ENCODE measurements at places on chromosomes 5 and 9. TPM values are rescaled to one million over a fixed set of nuclear protein-coding genes. Genes with fewer than 3 reads are reported as not detected.

- no peaks in the 10 kb centered on the region for H3K4me1 ChIP-seq
- DNase-seq: no peak
- H3K4me3 ChIP-seq: no peak overlapping the region
- no peaks in the 10 kb centered on the region for H3K36me3 ChIP-seq
- peaks cover 75% of the 10 kb centered on the region for H3K27me3 ChIP-seq
- no peak overlapping the region for H3K27ac ChIP-seq
These were observed 92.7 kb downstream of the HRH2 start for GRCh38 chr5:175750511-175750931.

DNA sequence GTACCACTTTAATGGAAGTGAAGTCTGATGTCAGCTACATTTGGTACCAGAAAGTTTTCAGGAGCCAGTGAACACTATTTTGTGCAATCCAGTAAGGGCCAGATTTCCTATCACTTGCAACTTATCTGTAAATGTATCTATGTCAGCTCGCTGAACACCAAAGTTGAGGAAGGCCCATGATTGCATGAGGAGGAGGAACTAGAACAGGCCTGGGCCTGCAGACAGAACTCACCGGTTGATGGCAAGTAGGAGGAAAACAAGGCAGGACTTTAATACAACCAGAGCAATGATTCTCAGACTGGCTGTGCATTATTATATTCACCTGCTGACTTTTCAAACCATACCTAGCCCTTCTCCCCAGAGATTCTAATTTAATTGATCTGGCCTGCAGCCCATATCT is 540.2 kb downstream of the CETN3 start:
- H3K27ac ChIP-seq: no peak overlapping the region
- no peak overlapping the region for H3K4me3 ChIP-seq
- no peaks in the 10 kb centered on the region for H3K4me1 ChIP-seq
- DNase-seq: no peak
- no peaks in the 10 kb centered on the region for H3K36me3 ChIP-seq
- no peaks in the 10 kb centered on the region for H3K27me3 ChIP-seq

DNA sequence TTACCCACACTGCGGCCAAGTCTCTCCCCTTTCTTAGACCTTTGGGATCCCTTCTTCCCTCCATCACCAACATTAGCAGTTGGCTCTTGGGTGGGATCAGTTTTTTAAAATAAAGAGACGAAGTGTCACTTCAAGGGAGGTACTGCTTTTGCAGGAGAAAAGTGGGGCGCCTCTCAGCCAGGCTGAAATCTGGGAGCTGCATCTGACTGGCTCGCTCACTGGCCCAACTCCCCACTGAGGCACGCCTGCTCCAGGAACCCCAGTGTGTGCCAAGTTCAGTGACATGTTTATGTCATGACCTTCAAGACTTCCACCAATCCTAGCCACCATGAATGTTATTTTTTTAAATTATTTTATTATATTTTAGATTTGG is 130.5 kb downstream of the MVB12B start:
- DNase-seq: no peak
- H3K4me1 ChIP-seq: peaks cover 6% of the 10 kb centered on the region
- H3K36me3 ChIP-seq: peaks cover 22% of the 10 kb centered on the region
- no peak overlapping the region for H3K27ac ChIP-seq
- H3K4me3 ChIP-seq: no peak overlapping the region

DNA sequence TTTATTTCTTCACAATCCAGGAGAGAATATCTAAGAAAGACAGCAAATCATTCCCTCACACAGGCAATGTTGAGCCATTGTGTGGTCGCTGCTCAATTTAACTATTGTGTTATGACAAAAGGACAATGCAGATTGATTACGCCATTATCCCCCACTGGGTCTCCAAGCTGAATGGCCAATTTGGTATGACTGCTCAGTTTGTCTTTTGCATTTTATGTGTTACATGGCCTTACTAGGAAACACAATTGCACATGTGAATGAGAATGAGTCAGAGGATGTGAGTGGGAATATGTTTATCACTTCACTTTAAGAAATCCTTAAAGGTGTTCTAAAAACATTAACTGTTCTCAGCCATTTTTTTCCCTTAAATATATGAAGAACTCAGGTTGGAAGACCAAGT is 108.3 kb downstream of the FAM174A start:
- no peak for DNase-seq
- H3K4me3 ChIP-seq: no peak overlapping the region
- no peaks in the 10 kb centered on the region for H3K36me3 ChIP-seq
- H3K4me1 ChIP-seq: peaks cover 3% of the 10 kb centered on the region
- no peaks in the 10 kb centered on the region for H3K27me3 ChIP-seq

DNA sequence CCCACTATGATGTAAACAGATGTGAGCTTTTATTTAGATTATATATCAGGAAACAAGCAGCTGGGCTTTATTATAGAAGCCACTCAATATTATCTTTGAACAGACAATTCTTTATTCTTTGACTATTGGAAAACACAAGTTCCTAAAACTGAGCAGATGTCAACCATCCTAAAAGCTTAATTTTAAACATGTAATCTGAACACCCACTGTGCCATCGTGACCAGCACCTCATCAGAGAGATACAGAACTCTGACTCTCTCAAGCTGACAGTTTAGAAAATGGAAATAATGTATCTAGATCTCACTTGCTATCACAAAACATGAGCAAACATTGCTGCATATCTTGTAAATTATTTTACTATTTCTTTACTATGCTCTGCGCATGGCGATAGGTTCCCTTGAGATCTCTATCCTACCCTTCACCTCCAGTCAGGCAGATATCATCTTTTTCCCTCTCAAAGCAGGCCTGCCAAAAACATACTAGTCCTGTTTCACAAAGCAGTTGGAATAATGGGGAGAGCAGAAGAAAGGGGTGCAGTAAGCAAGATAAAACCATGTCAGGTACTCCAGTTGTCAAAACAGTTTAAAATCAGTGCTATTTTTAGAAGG is 151.0 kb downstream of the KIAA0825 start:
- no peaks in the 10 kb centered on the region for H3K4me1 ChIP-seq
- peaks cover 4% of the 10 kb centered on the region for H3K36me3 ChIP-seq

DNA sequence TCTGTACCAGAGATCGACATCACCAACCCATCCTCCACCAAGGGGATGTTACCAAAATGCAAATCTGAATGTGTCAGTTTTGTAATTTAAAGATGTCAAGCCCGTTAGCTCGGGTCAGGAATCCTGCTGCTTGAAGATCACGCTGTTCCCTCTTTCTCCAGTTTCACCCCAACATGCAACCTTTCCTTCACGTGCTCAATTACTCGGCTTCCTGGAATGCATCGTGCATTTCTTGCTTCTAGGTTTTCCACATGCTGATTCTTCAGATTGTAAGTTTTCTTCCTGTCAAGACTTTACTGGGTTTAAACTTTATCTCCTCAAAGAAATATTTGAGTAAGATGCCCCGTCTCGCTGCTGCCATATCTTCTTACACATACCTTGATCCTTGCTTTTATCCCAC is 209.5 kb upstream of the SNX2 start:
- DNase-seq: no peak
- no peak overlapping the region for H3K4me3 ChIP-seq
- no peaks in the 10 kb centered on the region for H3K27me3 ChIP-seq
- H3K36me3 ChIP-seq: no peaks in the 10 kb centered on the region
- H3K27ac ChIP-seq: no peak overlapping the region

- H3K4me3 ChIP-seq: no peak overlapping the region
- H3K4me1 ChIP-seq: peaks cover 28% of the 10 kb centered on the region
- H3K36me3 ChIP-seq: no peaks in the 10 kb centered on the region
These were observed 2.1 kb upstream of the TRMO start for GRCh38 chr9:97924386-97924785.

DNA sequence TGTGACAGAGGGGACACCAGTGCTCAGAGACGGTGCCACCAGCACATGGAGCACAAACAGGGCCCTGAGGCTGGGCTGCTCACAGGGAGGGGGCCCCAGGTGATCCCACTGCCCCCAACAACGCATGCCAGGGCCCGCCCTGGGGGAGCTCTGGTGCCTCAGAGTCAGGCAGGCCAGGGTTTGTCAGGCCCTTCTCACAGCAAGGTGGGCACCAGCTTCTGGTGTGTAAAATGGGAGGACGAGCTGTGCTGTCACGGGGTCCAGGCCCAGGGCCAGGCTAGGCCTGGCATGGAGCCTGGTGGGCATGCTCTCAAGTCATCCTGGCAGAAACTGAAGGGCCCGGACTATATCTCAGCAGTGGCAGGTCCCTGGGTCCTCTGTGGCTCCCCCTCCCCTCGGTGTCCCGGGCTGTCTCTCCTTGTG is 34.5 kb downstream of the PRRT1B start:
- no peaks in the 10 kb centered on the region for H3K27me3 ChIP-seq
- no peak overlapping the region for H3K27ac ChIP-seq
- no peaks in the 10 kb centered on the region for H3K4me1 ChIP-seq
- no peak overlapping the region for H3K4me3 ChIP-seq

GRCh38 chr5:151825445-151825844 is 53.7 kb downstream of the G3BP1 start:
- H3K36me3 ChIP-seq: no peaks in the 10 kb centered on the region
- no peak overlapping the region for H3K27ac ChIP-seq
- no peak overlapping the region for H3K4me3 ChIP-seq
- no peaks in the 10 kb centered on the region for H3K27me3 ChIP-seq

DNA sequence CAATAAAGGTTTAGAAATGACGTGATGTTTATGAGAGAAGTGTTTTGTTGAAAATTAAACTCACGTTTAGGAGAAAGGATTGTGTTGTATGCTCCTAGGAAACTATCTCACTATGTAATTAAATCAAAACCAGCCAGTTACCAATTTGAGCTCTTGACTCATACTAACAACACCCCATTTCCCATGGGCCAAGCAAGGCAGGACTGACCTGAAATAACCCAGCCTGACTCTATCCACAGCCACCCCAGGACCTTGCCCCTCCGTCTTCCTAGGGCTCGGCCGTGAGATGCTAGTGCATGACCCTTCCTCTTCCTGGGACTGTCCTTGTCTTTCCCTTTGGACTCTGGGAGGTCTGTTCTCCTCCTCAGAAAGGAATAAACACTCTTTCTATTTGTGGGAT is 16.4 kb downstream of the TLR4 start:
- no peak overlapping the region for H3K4me3 ChIP-seq
- no peaks in the 10 kb centered on the region for H3K4me1 ChIP-seq
- H3K27me3 ChIP-seq: no peaks in the 10 kb centered on the region
- H3K36me3 ChIP-seq: no peaks in the 10 kb centered on the region
- peak; percentile 25 for DNase-seq

- H3K36me3 ChIP-seq: no peaks in the 10 kb centered on the region
- no peak overlapping the region for H3K4me3 ChIP-seq
- DNase-seq: no peak
- H3K27ac ChIP-seq: no peak overlapping the region
These were observed 249.7 kb upstream of the TMEM161B start for GRCh38 chr5:88518131-88519016.

DNA sequence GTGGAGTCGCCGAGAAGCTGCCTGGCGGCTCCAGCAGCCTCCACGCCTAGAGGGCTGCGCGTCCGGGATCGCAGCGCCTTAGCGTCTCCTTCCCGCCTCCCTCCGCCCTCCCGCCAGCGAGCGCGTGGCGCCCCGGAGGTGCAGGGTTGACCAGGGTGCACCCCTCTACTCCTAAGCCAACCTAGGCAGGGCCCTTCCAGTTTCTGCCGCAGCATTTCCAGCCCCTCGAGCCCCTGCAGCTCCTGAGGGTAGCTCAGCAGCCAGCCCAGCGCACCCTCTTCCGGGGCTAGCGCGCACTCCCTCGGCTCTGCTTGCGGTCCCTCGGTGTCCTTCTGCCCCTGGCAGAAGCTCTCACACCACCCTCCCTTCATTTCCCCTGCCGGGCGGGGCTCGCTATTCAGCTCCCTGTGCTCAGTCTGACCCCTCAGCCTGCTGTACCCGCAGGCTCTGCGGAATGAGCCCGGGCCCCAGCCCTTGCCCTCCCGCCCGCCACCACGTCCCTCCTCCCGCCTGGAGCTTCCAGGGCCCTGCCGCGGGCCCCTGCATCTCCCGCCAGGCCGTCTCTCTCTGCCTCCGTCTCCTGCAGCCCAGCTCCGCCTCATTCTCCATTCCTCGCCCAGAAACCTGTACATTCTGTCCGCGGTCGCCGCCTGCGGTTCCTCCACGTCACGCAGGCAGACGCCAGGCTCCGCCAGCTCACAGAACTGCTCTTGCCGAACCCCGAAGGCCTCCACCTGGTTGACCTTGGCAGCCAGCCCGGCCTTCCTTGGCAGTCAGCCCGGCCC is 61.8 kb downstream of the SPATA31C2 start:
- H3K4me1 ChIP-seq: peaks cover 15% of the 10 kb centered on the region
- peak overlapping the region; percentile 57 for H3K4me3 ChIP-seq
- H3K27me3 ChIP-seq: no peaks in the 10 kb centered on the region
- DNase-seq: peak; percentile 95

- H3K4me1 ChIP-seq: no peaks in the 10 kb centered on the region
- no peak overlapping the region for H3K4me3 ChIP-seq
- no peak for DNase-seq
- H3K27me3 ChIP-seq: no peaks in the 10 kb centered on the region
These were observed 354.5 kb downstream of the ICE1 start for GRCh38 chr5:5777013-5777412.

- peaks cover 67% of the 10 kb centered on the region for H3K4me1 ChIP-seq
- H3K27ac ChIP-seq: peak overlapping the region; percentile 87
- peaks cover 76% of the 10 kb centered on the region for H3K36me3 ChIP-seq
- no peak overlapping the region for H3K4me3 ChIP-seq
- no peaks in the 10 kb centered on the region for H3K27me3 ChIP-seq
These were observed 29.1 kb downstream of the JADE2 start for GRCh38 chr5:134554319-134555222.

DNA sequence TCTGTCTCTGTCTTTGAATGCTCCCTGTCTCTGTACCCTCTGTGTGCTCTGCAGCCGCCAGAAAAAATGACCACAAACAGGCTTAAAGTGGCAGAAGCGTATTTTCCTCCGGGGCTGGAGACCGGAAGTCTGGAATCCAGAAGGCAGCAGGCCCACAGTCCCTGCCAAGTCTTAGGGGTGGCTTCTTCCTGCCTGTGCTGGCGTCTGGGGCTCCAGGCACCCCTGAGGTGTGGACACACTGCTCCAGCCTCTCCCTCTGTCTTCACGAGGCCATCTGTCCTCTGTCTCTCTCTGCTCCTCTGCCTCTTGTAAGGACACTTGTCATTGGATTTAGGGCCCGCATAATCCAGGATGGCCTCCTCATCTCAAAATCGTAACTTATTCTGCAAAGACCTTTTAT is 298.4 kb upstream of the IRX4 start:
- no peak overlapping the region for H3K4me3 ChIP-seq
- H3K4me1 ChIP-seq: no peaks in the 10 kb centered on the region
- H3K27me3 ChIP-seq: no peaks in the 10 kb centered on the region

DNA sequence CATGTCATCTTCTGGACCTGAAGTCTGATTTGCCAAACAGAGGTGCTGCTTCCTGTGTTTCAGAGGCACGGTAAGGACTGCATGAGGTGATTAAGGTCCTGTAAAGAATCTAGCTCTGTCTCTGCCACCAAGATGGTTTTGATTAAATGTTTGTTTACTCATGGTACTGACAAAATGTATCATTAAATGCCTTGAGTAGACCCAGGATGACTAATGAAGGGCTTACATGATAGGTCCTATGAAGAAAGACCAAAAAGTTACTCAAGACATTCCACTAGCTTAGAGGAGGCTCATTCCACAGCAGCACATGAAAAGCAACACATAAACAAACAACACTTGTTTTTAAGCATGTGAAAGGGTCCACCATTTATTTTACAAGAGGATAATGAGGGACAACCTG is 100.9 kb downstream of the BOD1 start:
- no peaks in the 10 kb centered on the region for H3K36me3 ChIP-seq
- no peak overlapping the region for H3K27ac ChIP-seq
- no peak for DNase-seq
- peaks cover 6% of the 10 kb centered on the region for H3K27me3 ChIP-seq
- H3K4me1 ChIP-seq: no peaks in the 10 kb centered on the region
- H3K4me3 ChIP-seq: no peak overlapping the region

PDE6A gene
- not detected for total RNA-seq

PRUNE2 gene
- total RNA-seq: 85.8 TPM

CCDC192 gene
- not detected for total RNA-seq

SLC36A2 gene
- total RNA-seq: not detected

MEGF10 gene
- total RNA-seq: not detected

CD14 gene
- total RNA-seq: 8.5 TPM

FYB1 gene
- total RNA-seq: 22.9 TPM

RGMB gene
- 51.9 TPM for total RNA-seq

CARTPT gene
- not detected for total RNA-seq

CCL27 gene
- total RNA-seq: not detected

Data from stomach (tissue), 19 donors.